ENCODE measurements at places on chromosomes 7 and 10.

- no peak for DNase-seq
Measured at GRCh38 chr10:48470115-48470892, 134.6 kb downstream of the ARHGAP22 start.

DNA sequence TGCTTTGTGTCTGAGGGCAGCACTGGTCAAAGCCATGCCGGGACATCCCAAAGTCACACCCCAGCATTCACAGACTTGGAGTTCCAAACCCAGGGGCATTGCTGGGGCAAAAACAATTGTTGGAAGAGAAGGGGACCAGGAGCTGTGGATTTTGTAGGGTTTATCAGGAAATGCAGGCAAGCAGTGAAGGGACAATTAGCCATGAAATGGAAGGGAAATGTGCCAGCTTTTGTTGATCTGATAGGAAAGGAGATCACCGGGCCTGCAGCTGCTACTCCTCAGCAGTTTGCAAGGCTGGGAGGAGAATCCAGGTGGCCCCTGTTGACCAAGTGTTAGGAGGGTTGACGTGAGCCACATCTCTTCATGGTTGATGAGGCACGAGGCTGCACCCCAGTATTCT lies 2.5 kb upstream of the BRI3 start:
- DNase-seq = no peak

- DNase-seq = no peak
Measured at GRCh38 chr7:153320681-153321080, 561.1 kb downstream of the ACTR3B start.

- no peak for DNase-seq
Measured at GRCh38 chr10:71239946-71240795, 27.8 kb downstream of the UNC5B start.

DNA sequence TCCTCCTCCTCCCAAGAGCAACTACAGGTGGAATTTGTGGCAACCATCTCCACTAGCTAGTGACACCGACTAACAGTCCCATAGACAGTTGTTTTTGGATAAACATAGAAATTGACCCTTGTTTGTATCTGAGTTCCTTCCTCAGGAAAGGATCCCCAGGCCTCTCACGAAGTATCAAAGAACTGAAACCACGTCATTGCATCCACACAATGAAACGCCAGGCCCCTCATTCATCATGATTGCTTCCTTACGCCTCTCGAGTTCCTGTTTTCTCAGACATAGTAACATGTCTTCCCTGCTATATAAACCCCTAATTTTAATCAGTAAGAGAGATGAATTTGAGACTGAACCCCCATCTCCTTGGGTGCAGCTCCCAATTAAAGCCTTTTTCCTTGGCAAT lies 18.1 kb downstream of the SLC35G1 start:
- DNase-seq = no peak

GRCh38 chr10:104479906-104480593 lies 126.4 kb downstream of the CFAP58 start:
- no peak for DNase-seq

DNA sequence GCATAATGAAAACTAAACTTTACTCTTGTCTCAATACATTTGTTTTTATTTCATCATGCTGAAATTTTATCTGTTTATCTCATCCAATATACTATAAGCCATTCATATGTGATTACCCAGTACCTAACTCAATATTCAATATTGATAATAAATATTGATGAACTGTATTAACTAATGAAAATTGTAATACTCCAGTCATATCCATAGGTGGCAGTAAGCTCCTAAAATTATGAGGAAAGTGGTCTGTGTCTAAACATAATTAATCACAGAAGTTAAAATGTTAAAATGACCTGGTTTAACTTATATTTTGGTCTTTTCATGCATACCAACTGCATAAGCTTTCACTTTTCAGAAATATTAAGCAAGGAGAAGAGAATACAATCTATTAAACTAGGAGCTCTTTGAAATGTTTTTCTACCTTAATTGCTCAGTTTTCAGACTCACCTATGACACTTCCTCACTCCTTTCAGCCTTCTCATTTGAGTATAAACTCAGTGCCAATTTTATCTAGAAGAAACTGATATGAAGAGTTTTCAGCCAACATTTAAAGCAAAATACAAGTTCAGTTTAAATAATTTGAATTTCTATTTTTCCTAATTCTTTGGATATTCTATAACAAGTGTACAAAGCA lies 30.5 kb upstream of the VWDE start:
- DNase-seq = peak; percentile 18

GRCh38 chr7:114173170-114173890 lies 241.3 kb upstream of the FOXP2 start:
- no peak for DNase-seq

- no peak for DNase-seq
Measured at GRCh38 chr10:7634142-7634894, 32.4 kb downstream of the ITIH5 start.

DNA sequence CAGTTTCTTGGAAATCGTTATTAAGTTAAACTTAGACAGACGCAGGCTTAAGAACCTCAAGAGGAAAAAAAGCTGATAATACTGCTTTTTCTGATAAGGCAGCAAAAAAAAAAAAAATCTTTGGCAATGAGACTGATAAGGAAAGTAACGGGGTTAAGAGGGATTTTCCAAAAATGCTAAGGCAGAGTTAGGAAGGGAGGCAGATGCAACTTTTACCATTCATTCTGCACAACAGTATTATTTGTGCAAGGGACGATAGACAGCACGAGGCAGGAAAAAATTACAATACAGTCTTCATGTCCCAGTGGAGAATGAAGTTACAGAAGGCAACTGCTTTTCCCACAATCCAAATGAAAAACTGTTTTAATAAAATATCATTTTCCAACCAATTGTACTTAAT lies 194.0 kb downstream of the DOCK4 start:
- no peak for DNase-seq
